HuH-7.5 (cell line): ENCODE measurements at places on chromosomes 1 and 21.

DNA sequence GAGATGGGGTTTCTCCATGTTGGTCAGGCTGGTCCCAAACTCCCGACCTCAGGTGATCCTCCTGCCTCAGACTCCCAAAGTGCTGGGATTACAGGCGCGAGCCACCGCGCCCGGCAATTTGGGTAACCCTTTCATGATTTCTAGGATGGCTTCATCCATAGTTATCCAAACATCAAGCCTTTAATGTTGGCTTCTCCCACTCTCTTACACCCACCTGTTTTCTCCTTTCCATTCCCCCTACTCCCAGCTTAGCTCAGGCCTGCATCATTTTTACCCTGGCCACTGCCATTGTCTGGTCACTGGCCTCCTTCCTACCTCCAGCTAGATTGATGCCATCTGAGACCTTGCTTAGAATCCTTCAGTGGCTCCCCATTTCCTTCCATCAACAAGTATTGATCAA, 2.0 kb upstream of the SOX13 start:
- DNase-seq = no peak

DNA sequence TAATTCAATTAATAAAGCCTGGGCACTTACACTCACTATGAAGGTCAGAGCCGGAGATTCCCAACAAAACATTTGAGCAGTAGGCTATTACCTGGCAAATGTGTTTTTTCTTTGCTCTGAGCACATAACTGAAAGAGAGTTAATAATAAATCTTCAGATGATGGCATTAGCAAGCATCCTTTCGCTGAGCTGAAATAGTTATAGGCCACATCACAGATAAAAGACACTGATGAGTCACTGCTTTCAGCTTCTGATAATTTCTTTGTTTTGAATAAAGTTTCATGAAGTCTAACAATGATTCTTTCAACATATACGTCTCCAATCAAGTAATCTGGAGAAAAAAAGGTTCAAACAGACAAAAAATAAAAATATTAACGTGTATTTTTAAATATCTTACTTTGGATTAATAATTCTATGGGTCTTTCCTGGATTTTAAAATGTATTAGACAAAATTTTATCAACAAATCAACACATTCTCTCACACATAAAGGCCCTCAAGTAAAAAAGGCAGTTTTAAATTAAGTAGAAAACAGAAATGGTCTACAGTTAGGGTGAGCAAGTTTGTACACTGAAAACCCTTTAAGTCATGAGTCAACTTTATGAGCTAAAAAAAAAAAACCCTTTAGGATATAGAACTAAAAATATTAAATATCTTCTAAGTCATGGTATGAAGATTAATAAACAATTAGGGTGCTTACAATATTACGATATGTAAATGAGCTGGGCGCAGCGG, 33.1 kb downstream of the LTN1 start:
- no peak for DNase-seq

DNA sequence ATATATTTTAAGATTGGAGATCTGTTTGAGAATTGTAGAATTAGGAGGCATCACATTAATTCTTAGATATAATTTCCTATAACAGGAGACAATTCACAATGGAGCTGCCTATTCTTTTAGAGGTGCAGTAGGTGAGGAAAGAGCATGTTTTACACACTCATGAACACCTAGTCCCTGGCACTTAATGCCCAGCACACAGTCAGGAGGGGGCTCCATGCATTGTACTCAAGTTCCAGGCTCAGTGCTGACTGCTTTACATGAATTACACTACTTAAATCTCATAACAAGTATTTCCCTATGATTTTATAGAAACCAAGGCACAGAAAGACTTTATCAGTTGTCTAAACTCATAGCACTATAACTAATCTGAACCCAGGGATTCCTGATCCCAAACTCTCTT, 360 bp upstream of the GBP3 start:
- DNase-seq = no peak

- no peak for DNase-seq
Observed at GRCh38 chr1:57770772-57771171, 346.9 kb upstream of the DAB1 start.
